ENCODE measurements at places on chromosomes 2 and 18.
A peak's percentile ranks its signal among the peaks of the same experiment; 100 is the strongest.

- H3K27ac ChIP-seq, result no peak overlapping the region
- no peaks in the 10 kb centered on the region for H3K36me3 ChIP-seq
- H3K4me1 ChIP-seq, result peaks cover 34% of the 10 kb centered on the region
- peak overlapping the region; percentile 76 for H3K4me3 ChIP-seq
- H3K27me3 ChIP-seq, result peaks cover 94% of the 10 kb centered on the region
These were observed 990 bp upstream of the GDF7 start for GRCh38 chr2:20666005-20666303.

- no peak overlapping the region for H3K4me3 ChIP-seq
- H3K27me3 ChIP-seq, result no peaks in the 10 kb centered on the region
- no peaks in the 10 kb centered on the region for H3K36me3 ChIP-seq
- DNase-seq, result no peak
These were observed 124.4 kb downstream of the LRRTM4 start for GRCh38 chr2:77397763-77398162.

GRCh38 chr2:97663626-97663961 is 250 bp downstream of the ACTR1B start:
- H3K27me3 ChIP-seq, result no peaks in the 10 kb centered on the region
- H3K4me3 ChIP-seq, result peak overlapping the region; percentile 93
- peaks cover 4% of the 10 kb centered on the region for H3K36me3 ChIP-seq
- H3K4me1 ChIP-seq, result peaks cover 26% of the 10 kb centered on the region
- no peak overlapping the region for H3K27ac ChIP-seq

DNA sequence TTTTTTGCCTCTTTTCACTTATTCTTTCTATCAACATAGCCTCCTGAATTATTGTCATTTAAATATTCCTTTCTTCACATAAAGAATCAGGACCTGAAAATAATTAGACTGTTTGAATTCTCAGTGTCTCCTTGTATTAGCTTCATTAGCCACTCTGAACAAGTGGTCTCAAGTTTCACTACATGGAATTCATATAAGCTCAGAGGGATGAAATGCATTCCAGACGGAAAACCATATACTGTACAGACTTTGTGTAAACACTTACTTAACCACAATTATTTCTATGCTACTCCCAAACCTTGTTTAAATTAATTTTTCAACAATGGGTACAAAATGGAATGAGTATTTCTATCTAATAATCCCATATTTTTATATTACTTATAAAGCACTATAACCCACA is 53.4 kb downstream of the CHN1 start:
- no peak for DNase-seq
- H3K27me3 ChIP-seq, result no peaks in the 10 kb centered on the region
- no peak overlapping the region for H3K4me3 ChIP-seq
- H3K27ac ChIP-seq, result no peak overlapping the region
- H3K36me3 ChIP-seq, result peaks cover 8% of the 10 kb centered on the region

DNA sequence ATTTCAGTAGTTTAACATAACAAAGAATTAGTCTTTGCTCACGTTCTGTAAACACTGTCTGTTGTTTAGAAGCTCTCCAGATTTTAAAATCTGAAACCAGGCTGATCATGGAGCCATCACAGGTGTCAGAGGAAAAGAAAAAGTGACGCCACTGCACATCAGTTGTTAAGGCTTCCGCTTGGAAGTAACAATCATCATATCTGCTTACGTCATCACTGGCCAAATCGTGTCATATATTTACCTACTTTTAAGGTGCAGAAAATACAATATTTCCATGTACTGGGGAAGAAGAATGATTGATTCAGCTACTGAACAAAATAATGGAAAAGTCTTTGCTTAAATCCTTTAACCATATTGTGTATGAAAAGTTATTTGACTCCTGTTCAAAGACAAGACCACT is 382.6 kb upstream of the MC4R start:
- no peak overlapping the region for H3K27ac ChIP-seq

DNA sequence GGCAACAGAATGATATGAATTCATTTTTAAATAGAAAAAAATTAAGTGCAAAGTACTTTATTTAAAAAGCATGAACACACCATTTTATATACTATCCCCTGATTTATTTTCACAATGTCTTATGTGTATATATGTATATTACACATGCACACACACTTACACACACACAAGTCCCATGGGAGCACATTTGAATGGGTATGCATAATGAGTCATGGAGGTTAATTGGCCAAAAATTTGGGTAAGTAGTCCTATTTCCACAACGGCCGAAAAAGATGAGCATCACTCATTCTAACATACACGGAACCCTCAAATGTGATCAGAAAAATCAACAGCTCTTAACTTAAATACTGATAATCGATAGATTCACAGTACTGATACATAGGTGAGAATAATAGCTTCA is 97.4 kb upstream of the NABP1 start:
- peaks cover 11% of the 10 kb centered on the region for H3K4me1 ChIP-seq
- no peaks in the 10 kb centered on the region for H3K36me3 ChIP-seq
- DNase-seq, result no peak
- no peaks in the 10 kb centered on the region for H3K27me3 ChIP-seq
- H3K4me3 ChIP-seq, result no peak overlapping the region

GRCh38 chr2:134623796-134624195 is 95.0 kb downstream of the TMEM163 start:
- no peaks in the 10 kb centered on the region for H3K27me3 ChIP-seq
- no peak overlapping the region for H3K27ac ChIP-seq
- H3K4me1 ChIP-seq, result no peaks in the 10 kb centered on the region
- peaks cover 9% of the 10 kb centered on the region for H3K36me3 ChIP-seq

DNA sequence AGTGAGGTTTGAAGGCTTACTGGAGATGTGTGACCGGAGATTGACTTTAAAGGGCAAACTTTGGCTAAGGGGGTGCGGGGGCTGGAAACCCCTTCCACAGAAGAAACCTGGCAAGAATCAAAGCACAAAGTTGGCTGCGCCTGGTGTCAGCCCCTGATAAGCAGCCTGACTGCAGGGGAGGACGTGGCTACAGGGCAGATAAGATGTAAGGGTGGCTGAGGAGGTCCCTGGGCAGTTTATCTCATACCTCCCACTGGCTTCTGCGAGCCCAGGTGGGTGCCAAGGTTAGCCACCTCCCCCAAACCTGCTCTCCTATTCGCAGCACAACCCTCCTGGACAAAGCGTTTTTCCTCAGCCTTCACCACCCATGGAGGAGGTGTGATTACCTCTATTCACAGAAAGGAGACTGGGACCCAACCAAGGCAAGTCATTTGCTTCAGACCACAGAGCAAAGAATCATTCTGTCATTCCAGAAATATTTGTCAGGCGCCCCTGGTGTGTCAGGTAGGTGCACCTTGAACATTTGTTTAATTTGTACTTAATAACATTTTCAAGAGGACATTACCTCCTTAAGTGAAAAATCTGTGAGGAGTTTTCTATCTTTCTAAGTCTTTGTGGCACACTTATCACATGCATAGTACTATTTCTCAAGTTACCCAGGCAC is 73.1 kb upstream of the IL1R1 start:
- DNase-seq, result no peak
- no peak overlapping the region for H3K27ac ChIP-seq
- H3K36me3 ChIP-seq, result no peaks in the 10 kb centered on the region
- H3K27me3 ChIP-seq, result no peaks in the 10 kb centered on the region
- H3K4me1 ChIP-seq, result peaks cover 2% of the 10 kb centered on the region

- H3K4me1 ChIP-seq, result peaks cover 10% of the 10 kb centered on the region
- no peak overlapping the region for H3K27ac ChIP-seq
- no peak overlapping the region for H3K4me3 ChIP-seq
- no peak for DNase-seq
These were observed 43.9 kb downstream of the ST6GAL2 start for GRCh38 chr2:106841886-106842645.
